ENCODE measurements at places on chromosomes 6 and 20. TPM values are rescaled to one million over a fixed set of nuclear protein-coding genes. Genes with fewer than 3 reads are reported as not detected.
A peak's percentile ranks its signal among the peaks of the same experiment; 100 is the strongest.

DNA sequence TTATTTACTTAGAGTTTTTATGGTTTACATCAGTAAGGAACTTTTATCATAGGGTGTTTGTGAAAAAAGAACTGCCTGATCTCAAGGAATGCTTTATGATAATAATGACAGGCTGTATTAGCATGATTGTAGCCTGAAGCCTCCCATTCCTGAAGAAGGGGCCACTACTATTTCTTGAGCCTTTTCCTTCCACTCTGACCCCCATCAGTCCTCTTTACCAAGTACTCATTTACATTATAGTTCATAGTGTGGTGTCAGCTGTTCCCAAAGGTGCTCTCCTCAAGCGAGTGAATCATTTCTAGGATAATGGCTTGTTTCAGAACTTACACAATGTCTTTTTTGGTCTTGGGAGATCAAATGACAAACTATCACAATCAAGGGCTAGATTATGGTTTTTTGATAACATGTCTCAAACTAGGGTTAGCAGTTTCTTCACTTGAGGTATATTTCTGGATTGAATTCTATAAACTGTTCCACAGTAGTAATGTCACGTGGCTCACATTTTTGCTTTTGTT lies 283.6 kb downstream of the CDKAL1 start:
- DNase-seq, result no peak

DNA sequence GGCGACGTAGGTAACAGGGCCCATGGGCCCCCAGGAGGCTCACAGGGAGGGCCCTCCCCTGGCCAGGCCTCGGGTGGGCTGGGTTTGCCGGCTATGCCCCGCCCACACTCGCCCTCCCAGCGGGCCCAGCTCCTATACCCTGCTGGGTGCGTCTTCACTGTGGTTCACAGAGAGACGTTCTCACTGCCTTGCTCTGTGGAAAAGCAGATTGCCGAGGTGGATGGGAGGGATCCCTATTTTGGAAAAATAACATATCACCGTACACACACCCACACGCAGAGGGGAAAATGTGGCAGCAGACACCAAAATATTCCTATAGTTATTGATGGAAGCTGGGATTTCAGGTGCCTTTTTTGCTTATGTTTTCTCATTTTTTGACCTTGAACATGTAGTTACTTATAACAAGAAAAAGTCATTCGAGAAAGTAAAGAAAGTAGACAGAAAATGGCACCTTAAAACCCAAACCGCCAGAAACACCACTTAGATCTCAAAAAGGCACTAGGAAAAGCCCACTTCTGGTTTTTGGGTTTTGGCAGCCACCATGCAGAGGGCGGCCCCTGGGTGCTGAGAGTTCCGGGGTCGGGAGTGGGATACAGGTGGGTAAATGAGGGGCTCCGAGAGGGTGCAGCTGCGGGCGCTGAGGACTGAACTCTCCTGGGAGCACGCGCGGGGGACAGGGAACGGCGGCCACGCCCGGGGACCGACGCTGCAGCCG lies 49.4 kb downstream of the TMEM242 start:
- peak; percentile 69 for DNase-seq

GRCh38 chr20:21510414-21511384 lies 3.2 kb downstream of the NKX2-2 start:
- no peak for DNase-seq

DNA sequence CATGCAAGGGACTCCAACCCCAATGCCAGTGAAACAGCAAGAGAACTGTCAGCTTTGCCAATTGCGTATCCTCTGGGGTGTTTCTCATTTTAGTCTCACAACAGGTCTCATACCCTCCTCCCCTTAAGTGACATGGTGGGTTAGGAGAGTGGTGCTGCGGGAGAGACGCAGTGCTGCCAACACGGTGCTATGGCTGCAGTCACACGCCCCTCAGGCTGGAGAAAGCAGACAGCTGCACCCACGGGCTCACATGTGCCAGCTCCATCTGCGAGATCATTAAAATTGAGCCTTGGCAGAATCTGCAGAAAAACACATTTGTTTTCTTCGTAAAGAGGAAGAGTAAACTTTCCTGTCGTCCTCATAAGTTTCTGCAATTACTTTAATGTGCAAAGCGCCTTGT lies 114.7 kb downstream of the ANKRD60 start:
- DNase-seq, result no peak

- no peak for DNase-seq
Measured at GRCh38 chr6:27129917-27130316, 117.6 kb upstream of the PRSS16 start.

Gene BEND6
- 0.34 TPM for polyA plus RNA-seq
